ENCODE measurements at places on chromosomes 7 and 10. TPM values are rescaled to one million over a fixed set of nuclear protein-coding genes. Genes with fewer than 3 reads are reported as not detected.

GRCh38 chr10:32332299-32332750, 14.6 kb downstream of the EPC1 start:
- H3K36me3 ChIP-seq = no peaks in the 10 kb centered on the region
- H3K4me3 ChIP-seq = no peak overlapping the region
- no peak overlapping the region for H3K27ac ChIP-seq
- peak; percentile 36 for DNase-seq

Gene CNPY1
- not detected for total RNA-seq

DNA sequence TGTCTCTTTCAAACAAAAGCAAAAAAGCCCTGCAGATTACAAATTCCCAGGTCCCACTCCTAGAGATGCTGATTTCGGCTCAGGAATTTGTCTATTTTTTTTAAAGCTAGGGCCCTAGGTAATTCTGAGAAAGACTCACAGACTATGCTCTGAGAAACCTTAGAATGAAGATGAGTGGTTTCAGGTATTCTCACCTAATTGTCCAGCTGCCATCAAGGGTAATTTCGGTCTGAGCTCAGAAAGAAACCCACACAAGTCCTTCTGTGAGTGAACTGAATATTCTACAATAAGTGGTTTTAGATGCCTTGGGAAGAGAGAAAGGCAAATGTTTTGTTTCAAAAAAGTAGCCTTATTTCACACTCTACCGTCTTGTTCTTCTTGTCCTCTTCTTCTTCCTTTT, 45.7 kb downstream of the DCLRE1A start:
- H3K4me1 ChIP-seq = no peaks in the 10 kb centered on the region
- H3K27ac ChIP-seq = no peak overlapping the region
- no peak overlapping the region for H3K4me3 ChIP-seq
- no peaks in the 10 kb centered on the region for H3K27me3 ChIP-seq
- H3K36me3 ChIP-seq = no peaks in the 10 kb centered on the region

DNA sequence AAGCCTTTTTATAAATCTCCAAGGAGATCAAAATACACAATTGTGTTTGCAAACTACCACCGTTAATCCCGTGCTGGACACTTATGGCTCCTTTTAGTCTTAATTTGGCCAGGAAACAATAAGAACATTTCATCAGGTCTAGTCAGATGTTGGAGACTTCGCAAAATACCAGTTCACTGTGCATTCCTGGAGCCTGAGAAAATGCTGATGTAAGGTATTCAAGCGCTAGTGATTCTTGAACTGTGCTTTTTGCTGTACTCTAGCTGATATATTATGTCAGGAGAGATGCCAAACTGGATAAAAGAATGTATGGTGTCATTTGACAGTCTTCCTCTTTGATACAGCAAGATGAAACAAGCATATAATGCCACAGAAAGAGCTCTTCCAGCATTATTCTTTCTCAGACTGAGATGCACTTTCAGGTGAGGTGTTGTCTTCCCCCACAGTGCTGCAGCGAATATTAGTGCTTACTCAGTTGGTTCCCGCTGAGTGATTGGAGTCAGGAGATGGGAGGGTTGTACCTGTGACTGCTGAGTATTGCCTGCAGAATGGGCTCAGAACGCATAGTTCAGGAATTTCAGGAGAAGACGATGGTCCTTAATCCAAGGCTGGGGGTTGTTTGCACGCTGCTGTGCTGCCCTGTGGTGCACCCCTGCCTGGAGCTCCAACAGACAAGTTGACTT, 59.2 kb downstream of the OGDH start:
- no peaks in the 10 kb centered on the region for H3K27me3 ChIP-seq
- H3K36me3 ChIP-seq = peaks cover 54% of the 10 kb centered on the region
- DNase-seq = no peak
- no peaks in the 10 kb centered on the region for H3K4me1 ChIP-seq
- H3K4me3 ChIP-seq = no peak overlapping the region

DNA sequence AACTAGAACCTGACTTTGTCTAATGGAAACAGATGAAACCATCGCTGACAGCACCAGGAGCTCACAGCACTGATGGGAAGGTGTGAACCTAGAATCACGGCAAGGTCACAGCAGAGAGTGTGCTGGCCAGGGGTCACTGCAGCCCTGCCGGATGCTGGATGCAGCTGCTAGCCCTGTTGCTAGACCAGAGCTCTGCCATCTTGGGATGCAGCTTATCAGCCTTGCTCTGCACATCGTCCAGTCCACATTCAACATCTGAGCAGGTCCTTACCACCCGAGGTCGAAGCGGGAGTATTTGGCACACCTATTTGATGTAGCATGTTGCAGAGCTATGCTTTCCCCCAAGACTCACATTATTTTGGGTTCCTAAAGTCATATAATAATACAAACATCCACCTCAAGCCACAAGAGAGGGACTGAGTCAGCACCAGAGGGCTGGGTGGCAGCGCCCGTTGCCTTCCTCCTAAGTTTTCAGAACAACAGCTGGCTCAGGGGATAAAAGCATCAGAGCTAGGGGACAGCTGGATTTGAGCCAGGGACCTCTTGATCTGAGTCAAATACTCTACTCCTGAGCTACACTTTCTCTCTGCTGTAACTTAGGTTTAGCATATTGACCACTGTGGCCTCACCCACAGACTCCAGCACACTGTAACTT, 135.3 kb downstream of the ZNF467 start:
- no peak overlapping the region for H3K4me3 ChIP-seq
- H3K4me1 ChIP-seq = no peaks in the 10 kb centered on the region
- no peaks in the 10 kb centered on the region for H3K36me3 ChIP-seq
- no peaks in the 10 kb centered on the region for H3K27me3 ChIP-seq
- DNase-seq = no peak

DNA sequence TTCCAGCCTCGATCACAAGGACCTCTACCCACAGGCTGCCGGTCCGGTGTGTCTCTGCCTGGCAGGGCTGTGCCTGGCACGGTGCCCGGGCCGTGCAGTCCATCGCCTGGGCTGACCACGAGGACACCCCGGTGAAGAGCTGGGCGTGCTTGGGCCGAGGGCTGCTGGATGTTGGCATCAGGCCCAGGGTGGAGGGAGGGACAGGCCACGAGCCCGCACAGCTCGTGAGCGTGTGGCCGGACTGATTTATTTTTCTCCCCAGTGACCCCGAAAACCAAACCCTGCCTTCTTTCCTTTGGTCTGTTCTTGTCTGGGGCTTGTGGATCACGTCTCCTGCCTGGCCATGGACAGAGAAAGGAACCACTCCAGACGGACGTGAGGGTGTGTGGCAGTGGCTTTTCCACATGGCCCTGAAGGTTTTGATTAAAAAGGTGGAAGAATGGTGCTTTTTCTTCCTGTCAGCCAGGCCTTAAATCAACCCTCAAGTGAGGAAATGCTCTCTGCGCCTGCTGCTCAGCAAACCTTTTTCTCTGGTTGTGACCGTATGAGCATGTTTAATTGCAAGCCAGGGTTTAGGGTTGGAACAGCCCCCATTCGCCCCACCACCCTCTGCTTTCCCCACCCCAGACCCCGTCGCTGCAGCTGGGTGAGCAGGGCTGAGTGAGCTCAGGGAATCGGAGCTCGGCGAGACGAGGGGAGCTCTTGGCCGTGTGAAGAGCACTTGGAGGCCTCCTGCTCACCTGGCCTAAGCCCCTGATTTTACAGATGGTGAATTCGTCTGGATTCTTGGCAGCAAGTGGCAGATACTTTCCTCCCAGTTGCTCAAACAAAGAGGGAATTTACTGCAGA, 130.1 kb downstream of the RGS10 start:
- no peak overlapping the region for H3K4me3 ChIP-seq
- peak overlapping the region; percentile 78 for H3K27ac ChIP-seq
- H3K36me3 ChIP-seq = no peaks in the 10 kb centered on the region

- no peak overlapping the region for H3K4me3 ChIP-seq
- DNase-seq = no peak
- no peaks in the 10 kb centered on the region for H3K36me3 ChIP-seq
- no peaks in the 10 kb centered on the region for H3K27me3 ChIP-seq
- H3K27ac ChIP-seq = no peak overlapping the region
These were observed 189.6 kb downstream of the DNAJC1 start for GRCh38 chr10:21813946-21814345.
